ENCODE measurements at places on chromosomes 7 and 10. TPM values are rescaled to one million over a fixed set of nuclear protein-coding genes. Genes with fewer than 3 reads are reported as not detected.

Gene ASZ1
- not detected for total RNA-seq

Gene CTBP2
- total RNA-seq, result 0.72 TPM

Gene INA
- total RNA-seq, result 0.23 TPM

Gene DENND2A
- total RNA-seq, result not detected

Gene MICU1
- 36.6 TPM for total RNA-seq

Gene IFIT2
- 10.8 TPM for total RNA-seq

Gene HOXA9
- total RNA-seq, result not detected

Gene CPED1
- total RNA-seq, result not detected
